NCI-H69 (cell line): ENCODE measurements at places on chromosomes 16 and 17.
A peak's percentile ranks its signal among the peaks of the same experiment; 100 is the strongest.

DNA sequence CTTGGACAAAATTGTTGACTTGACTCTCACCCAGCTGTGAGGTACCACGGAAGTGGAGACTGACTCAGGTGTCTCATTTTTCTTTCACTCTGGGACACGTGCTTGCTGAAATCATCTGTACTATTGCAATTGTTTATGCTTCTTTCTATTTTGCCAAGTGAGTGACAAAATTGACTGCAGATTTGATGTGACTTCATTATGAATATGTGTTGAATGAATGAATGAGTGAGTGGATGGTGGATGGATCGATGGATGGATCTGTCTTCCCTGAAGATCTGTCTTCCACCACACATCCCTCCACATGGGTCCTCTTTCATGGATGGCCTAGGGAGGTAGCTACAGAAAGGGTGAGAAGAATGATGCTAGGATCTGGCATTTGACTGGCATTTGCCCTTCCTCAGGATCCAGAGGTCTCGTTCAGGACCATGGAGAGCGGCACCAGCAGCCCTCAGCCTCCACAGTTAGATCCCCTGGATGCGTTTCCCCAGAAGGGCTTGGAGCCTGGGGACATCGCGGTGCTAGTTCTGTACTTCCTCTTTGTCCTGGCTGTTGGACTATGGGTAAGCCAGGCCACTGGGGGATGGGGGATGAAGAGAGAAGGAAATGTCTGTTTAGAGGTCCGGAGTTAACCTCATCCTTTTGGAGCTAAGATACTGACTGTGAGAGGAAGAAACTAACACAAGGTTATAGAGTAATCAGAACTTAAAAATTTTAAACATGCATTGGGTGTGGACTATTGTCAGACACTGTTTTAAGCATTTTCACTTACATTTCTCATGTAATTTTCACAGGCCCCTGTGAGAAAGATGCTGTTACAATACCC lies 12.7 kb downstream of the SLC5A11 start:
- no peak for DNase-seq

GRCh38 chr17:65243838-65244625 lies 106.9 kb downstream of the RGS9 start:
- DNase-seq, result peak; percentile 60

GRCh38 chr16:66166490-66166889 lies 200.0 kb upstream of the CDH5 start:
- no peak for DNase-seq

DNA sequence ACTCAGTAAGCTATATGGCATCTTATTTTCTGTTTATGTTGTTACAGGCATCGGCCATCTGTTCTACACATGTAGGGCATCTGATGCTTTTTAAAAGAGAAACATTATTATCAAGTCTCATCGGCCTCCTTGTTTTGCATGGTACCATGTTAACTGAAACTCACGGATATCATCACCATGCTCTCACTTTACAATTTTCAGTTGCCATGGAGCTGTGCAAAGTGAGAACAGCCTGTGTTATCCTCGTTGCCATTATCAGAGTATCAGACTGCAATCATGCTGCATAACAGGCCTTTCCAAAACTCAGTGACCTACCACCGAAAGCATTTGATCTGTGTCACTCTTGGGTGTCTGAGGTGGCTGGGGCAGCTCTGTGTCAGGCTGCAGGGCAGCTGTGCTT lies 110.3 kb downstream of the C17orf67 start:
- no peak for DNase-seq

DNA sequence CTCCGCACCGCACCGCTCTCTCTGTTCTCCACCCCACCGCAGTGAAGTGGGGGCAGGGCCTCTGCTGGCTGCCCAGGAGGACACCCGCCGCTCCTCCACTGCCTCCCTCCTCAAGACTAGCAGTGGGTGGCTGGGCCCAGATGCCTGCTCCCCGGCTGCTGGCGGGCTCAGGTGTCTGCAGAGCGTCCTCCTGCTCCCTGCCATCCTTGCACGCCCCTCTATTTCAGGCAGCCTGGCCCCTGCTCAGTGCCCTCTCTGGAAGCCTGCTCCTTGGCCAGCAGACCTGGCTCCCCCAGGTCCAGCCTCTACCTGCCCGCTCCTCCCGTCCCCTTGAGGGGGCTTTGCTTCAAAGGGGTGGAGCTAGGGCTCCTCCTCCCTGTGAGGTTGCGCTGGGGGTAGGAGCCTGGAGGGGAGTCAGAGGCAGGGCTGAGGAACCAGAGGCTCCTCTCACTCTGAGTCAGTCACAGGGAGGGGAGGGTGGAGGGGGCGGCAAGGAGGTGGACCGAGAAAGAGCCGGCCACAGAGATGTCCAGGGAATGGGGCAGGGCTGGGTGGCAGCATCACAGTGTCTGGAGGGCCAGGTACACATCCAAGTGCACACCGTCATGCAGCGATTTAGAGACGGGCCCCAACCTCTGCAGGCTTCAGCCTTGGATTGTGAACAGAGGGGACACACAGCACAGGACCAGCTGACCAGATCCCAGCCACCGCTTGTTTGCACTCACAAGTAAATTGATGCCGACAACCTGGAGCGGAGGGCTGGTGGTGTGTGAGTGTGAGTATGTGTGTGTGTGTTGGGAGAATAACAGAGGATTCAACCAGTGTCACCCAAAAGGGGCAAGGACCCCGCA lies 9.8 kb upstream of the TMEM92 start:
- DNase-seq, result peak; percentile 68

DNA sequence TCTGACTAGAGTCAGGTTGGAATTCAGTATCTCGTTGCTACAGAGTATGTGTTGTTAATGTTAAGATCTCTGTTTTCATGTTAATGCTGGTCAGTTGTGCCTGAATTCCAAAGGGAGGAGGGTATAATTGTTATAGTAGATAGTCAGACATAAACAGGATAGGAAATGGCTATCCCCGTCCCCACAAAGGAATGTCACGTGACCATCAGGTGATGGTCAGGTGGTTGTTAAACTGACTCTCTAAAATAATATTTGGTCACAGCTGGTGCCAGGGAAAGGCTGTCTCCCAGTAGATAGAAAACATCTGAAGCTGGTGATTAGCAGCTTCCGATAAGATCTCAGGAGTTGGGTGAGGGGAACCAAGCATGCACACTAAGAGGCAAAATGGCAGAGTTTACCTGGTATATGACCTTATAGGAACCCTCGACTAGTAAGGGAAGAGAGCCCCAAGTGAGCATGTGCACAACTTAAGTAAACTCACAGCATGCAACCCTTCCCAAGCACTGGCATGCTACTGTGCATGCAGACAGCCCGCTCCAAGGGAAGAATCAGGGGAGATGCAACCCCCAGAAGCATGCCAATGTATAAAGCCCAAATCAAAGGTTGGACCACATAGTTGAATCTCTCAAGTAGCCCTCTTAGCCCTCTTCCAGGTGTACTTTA lies 27.4 kb upstream of the SLC6A2 start:
- no peak for DNase-seq

GRCh38 chr16:54829691-54830090 lies 101.0 kb upstream of the IRX5 start:
- no peak for DNase-seq
